Effector CD4-positive, alpha-beta T cell (primary cell): ENCODE measurements at places on chromosomes 5 and 9.

DNA sequence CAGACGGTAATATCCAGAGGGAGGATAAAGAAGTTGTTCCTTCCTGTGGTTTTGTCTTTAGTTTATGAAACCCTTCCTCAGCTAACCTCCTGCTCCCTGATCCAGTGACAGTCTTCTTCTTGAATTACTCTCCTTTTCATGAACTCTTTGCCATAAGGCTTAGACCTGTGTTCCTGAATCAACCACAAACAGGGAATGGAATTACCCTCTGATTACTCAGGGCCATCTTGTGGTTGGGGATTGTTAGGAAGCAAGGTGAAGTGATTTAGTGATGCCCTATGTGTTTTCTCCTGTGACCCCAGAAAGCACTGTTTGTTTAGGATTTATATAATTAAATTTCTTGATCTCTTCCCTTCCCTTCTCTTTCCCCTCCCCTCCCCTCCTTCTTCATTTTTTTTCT is 409.1 kb downstream of the TAF11L14 start:
- no peak for DNase-seq

DNA sequence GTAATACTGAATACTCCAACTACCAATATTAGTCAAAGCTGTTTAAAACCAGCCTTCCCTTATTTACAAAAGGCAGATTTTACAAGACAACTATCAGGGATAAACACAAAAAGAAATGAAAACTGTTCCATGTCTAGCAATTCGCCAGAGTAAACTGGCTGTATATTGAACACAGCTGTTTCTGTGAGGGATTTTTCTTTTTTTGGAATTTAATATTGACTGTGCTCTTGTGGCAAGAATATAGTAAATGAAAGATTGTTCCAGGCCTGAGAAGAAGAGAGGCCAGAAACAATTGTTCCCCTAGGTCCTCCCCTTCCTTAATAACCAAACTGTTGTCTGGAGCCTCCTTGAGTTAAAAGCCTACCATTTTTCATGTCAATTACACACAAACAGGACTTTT is 188.6 kb downstream of the PDE4D start:
- DNase-seq: no peak

DNA sequence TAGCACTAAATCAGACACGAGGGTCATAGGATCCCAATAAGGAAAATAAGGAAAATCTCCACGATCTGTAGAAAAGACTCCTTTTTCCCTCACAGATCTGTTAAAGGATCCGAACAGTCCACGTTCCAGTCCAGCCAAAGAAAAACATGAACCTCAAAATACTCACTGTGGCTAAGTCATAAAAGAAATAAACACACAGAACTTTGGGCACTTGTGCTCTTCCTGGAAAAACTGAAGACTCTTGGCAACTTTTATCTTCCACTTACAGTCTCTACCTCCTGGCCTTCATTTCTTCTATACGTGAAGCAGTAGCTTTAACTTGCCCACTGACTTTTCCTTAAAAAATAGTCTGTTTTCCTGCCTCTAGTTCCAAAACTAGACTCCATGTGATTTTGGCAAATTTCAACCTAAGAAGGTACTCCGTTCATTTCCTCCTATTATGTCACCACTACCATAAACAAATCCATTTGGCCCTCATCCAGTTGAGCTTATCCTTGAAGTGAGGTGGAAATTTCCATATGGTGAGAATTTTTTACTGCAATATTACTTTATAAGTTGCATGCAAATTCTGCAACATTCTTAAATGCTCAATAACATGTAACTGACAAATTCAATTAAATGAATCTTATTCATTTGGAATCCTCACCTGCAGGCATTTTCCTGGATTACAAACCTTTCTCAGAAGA is 5.3 kb upstream of the LHFPL2 start:
- no peak for DNase-seq

GRCh38 chr9:23538461-23539003 is 287.5 kb downstream of the ELAVL2 start:
- DNase-seq: no peak

GRCh38 chr9:134492721-134493460 is 148.7 kb upstream of the COL5A1 start:
- DNase-seq: no peak

DNA sequence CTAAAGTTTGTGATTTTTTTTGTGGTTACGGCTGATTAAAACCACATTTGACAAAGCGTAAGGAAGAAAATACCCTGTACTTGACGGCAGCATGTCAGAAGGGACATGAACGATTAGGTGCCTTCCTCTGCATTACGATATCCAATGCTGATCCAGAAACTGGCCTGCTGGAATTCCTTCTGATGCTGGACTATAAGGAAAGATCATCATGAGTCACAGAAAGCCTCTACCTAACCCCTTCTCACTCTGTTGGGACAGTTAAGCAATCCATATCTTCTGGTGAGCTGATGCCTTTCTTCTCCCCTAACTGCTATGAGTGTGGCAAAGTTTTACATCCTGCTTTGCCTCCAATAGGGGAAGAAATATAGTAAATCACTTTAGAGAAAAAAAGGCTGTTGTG is 78.4 kb upstream of the PAPPA start:
- no peak for DNase-seq

GRCh38 chr5:96294884-96295202 is 138.2 kb downstream of the PCSK1 start:
- no peak for DNase-seq

- no peak for DNase-seq
Observed at GRCh38 chr5:159910207-159910842, 6.0 kb upstream of the ADRA1B start.

DNA sequence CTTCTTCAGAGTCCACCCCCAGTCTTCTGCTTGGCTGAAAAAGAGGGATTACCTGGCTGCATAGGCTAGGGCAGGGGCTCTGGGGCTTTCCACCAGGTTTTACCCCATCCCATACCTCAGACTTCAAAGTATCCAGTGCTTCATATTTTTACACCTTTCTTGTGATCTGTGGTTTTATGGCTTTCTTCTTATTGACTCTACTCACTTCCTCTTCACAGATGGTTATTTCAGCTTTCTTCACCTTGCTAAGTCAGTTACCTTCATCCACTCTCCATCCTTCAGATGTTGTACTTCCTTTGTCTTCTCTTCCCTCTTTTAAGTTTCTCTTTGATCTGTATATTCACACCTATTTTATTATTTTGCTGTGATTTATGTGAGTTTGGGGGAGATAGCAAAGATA is 104.3 kb downstream of the GRIA1 start:
- DNase-seq: no peak

- DNase-seq: no peak
Observed at GRCh38 chr5:61466017-61466416, 134.0 kb downstream of the ZSWIM6 start.

GRCh38 chr9:133684121-133684935 is 48.2 kb downstream of the DBH start:
- no peak for DNase-seq

DNA sequence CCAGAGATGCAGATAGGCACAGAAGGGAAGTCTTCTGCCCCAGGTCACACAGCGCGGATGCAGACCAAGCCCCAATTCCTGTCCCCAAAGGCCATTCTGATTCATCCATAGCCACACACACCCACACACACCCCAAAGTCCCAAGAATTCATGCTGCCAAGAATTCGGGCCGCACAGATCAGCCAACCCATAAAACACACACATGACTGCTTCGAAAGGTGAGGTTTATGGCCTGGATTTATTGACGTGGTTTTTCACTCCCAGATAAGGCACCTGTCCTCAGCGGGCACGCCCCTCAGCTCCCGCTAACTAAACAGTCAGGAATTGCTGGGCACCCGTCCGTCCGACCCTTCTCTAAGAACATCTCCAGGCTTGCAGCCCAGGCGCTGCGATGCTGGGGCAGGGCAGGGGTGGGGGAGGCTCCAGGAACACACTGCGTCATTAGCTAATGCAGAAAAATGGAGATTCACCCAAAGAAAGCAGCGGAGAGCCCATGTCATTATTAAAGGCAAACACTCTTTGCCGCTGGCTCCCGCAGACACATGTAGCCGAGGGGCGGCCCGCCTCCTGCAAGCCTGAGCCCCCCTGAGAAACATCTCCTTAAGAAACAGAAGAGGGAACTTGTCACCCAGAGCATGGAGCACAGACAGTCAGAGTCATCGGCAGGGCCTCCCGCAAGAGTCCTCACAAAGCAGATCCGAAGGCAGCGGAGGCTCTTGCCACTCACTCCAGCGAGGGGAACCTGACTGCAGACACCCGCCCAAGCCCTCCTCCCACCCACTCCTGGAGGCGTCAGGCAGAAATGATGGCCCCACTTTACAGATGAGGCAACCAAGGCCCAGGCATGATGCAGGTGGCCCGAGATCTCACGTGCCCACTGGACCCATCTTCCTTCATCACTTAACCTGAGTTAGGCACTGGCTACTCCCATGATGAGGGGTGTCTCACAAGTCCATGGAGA is 19.9 kb downstream of the VAV2 start:
- DNase-seq: no peak

DNA sequence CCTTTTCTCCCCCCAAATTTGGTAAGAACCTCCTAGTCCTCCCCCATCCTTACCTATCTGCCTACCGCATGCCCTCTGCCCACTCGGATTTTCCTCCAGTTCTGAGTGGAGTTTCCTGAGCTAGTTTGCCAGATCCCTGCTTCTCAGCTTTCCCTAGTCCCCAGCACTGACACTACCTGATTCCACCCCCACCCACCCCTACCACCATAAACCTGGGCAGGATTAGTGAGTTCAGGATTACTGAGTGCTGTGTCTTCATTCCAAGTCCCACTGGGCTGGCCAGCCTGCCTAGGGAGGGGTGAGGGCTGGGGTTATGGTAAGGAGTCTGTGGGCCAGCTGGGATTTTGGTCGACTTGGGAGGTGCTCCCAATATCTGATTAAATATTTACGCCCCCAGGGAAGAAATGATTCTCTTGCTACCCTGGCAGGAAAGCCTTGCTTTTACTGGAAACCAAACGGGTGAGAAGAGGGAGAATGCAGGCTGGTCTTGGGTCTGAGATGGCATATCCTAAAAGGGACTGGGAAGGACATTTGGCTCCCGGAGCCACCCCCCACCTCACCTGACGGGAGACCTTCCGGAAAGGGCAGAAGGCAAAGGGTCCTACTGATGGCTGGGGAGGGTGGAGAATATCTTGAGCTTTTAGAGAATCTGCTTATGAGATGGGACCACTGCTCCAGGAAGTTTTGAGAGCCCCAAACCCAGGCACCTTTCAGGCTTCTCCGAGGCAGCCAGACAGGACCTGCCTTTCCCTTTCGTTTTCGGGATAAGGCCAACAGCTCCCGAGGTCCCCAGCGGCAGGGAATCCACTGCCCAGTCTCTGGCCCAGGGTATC is 3.7 kb downstream of the PITX1 start:
- DNase-seq: no peak

GRCh38 chr9:6549106-6549800 is 96.3 kb downstream of the GLDC start:
- DNase-seq: no peak

- DNase-seq: no peak
Observed at GRCh38 chr9:85523202-85523601, 218.6 kb downstream of the AGTPBP1 start.

GRCh38 chr9:123389698-123390097 is 33.7 kb downstream of the CRB2 start:
- DNase-seq: no peak

- no peak for DNase-seq
Observed at GRCh38 chr9:129400001-129400970, 220.6 kb downstream of the C9orf50 start.

- DNase-seq: no peak
Observed at GRCh38 chr9:132923346-132923902, 21.0 kb downstream of the TSC1 start.

GRCh38 chr9:82106536-82106935 is 118.0 kb downstream of the SPATA31D1 start:
- no peak for DNase-seq

DNA sequence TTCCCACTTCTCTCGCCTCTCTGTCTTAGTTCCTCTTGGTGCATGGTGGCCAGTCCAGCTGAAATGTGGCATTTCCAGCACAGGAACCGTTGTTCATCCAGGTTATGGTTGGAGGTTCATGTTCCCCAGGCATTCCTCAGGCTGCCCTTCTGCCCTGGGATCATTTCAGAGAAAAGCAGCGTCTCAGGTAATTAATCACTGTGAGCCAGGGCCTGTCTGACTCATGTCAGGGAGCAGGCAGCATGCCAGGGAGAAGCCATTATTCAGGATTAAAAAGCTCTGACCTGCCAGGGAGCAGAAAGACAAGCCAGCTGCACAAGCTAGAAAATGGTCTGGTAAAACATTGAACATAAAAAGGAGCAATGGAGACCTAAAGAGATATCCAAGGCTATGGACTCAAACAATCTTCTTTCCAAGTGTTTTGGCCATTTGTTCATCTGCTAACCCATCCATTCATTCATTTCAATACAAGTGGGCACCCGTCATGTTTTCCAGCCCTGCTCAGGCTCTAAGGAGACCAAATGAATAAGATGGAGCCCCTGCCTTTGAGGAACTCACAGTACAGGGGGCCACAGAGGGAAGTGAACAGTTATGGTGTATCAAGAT is 241.4 kb downstream of the DRD1 start:
- no peak for DNase-seq

DNA sequence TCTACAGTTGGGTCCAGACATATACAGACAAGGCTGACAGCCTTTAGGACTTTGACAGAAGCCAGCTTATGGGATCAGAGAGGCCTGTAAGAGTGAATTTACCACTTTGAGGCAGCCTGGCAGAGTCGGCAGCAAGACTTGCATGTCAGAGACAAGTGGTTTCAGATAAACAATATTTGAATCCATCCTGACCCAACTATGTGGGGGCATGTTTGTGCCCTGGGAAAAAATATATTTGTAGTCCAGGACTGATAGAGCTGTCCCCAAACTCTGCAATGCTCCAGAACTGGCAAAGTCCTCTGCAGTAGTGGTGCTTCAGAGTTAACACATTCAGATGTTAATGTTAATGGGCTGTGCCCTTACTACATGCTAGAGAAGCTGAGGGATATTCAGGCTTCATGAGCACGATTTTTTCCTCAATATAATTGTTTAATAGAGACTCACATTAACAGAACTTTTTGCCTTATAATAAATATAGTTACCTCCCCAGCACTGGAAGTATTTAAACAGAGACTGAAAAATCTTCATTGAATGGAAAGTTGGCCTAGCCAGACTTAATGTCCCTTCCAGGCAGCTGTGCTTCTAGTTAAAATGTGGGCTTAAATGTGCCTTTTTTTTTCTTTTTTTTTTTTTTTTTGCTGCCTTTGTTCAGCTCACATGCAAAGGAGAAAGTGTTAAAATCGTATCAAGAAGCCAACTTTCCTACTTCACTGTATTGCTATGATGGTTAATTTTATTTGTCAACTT is 42.9 kb downstream of the FEM1C start:
- DNase-seq: no peak

- DNase-seq: no peak
Observed at GRCh38 chr9:89806371-89807100, 201.7 kb downstream of the GADD45G start.

GRCh38 chr5:55004729-55005128 is 19.3 kb upstream of the GZMK start:
- DNase-seq: no peak

- no peak for DNase-seq
Observed at GRCh38 chr9:98515506-98516204, 193.1 kb downstream of the GABBR2 start.
